ENCODE measurements at places on chromosomes 2 and 18.

DNA sequence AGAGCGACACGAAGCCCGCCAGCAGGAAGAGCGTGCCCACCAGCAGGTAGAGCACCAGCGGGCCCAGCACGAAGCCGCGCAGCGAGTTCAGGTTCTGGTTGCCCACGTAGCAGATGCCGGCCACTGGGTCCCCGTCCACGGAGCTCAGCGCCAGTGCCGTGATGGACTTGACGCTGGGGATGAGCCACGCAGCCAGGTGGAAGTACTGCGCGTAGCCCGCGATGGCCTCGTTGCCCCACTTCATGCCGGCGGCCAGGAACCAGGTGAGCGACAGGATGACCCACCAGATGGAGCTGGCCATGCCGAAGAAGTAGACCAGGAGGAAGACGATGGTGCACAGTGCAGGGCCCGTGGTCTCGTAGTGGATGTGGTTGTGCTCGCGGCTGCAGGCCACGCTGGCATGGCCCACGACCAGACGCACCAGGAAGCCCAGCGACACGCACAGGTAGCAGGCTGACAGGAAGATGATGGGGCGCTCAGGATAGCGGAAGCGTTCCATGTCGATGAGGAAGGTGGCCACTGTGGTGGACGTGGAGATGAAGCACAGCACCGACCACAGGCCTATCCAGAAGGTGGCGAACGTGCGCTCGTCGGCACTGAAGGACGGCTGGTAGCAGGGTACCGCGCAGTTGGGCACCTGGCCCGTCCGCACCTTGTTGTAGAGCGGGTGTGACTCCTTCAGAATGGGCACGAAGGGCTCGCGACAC is 2.1 kb downstream of the FZD5 start:
- DNase-seq = no peak

DNA sequence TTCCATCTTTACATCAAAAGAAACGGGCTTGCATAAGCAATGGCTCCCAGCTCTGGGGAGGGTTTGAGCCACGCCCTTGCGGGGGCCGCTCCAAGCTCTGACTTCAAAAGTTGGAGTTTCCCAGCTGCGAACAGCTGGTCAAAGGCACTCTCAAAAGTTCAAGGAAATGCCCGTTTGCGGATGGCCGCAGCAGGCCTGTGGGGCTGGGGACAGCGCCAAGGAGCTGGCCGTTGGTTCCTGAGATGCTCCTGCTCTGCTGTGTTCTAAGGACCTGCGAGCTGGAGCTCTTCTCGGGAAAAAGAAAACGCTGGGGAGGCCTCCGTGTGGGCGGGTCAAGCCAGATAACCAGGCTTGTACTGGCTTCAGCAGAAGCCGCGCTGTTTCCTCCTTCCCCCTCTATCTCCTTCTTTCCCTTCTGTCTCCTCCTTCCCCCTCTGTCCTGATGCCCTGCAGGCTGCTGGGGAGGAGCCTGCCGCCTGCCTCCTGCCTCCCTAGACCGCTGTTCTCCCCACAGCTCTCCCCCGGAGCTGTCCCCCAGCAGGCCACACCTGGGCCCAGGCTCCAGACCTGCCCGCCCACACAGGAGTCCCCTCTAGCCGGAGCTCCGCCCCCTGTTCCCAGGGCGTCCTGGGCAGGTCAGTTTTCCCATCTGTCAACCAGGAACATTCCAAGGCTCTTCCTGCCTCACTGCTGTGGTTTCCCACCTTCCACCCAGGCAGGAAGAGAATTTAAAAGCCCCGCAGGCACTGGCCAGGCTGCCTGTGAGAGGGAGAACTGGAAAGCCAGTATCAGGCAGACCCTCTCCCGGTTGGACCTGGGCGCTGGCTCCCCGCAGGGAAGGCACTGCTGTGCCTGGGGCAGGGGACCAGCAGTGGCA is 14.1 kb downstream of the KLF11 start:
- no peak for DNase-seq

- no peak for DNase-seq
Measured at GRCh38 chr2:137238065-137238464, 472.7 kb downstream of the THSD7B start.

- DNase-seq = no peak
Measured at GRCh38 chr18:413233-413632, 87.3 kb downstream of the COLEC12 start.

DNA sequence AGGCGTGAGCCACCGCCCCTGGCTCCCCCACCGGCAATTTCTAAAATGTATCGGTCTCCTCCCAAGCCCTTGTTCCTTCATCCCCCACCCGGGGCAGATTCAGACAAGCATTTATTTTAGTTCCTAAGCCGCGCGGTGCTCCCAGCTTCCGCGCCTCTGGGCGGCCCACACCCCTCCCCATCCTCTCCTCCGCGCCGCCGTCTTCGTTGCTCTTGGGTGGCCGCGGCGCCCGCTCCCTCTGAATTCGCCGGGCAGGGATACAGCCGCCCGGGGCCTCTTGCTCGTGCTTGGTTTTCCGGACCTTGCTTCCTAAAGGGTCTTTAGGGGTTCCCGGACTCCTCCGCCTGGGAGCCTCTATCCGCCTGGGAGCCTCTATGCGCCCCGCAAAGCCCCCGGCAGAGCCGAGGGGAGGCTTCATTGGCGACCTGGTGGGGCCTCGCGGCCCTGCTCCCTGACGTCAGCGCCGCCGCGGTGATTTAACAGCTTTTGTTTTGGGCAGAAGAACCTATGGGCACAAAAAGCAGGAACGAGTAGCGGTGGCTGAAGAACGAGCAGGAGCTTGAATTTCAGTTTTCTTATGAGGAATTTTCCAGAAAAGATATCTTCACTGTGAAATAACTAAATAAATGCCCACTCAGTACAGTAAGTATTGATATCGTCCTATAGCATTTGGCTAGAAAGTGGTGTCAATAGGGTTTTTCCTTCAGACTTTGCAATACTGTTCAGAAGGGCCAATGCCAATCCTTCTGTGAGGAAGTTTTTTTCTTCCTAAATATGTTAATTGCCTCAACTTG is 37.3 kb downstream of the PRKRA start:
- peak; percentile 63 for DNase-seq

DNA sequence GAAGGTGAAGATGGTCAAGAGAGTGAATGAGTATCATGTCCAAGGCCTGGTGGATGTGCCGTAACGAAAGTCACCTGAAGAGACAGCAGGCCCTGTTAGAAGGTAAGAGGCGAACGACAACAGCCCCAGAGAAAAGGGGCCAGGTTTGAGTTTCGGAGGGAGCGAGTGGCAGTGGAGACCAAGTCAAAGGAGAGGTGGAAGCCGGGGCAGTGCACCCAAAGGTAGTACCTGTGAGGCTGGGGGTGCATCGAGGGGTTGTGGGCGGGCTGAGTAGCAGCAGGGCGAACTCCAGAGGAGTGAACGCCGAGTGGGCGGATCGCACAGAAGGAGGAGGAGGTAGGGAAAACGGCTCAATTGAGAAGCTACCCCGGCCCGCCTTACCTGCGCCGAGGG is 358 bp downstream of the USP37 start:
- DNase-seq = no peak

DNA sequence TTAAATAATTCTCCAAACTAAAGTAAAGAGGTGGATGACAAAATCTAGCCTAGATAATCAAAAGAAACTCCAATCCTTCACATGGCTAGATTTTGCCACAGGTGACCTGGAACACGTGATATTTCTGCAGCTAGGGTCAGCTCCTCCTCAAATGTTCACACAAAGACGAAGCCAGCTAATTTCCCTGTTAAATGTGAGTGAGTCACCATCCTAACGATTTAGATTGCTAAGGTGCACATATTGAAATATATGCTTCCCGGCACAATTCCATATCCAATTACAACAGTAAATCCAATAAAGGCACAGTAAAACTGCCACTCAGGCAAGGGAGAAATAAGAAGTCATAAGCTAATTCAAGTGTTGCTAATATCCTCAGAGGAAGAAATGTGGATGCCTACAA is 28.7 kb downstream of the IKZF2 start:
- DNase-seq = no peak

GRCh38 chr2:146701183-146701582 is 1143.6 kb upstream of the ACVR2A start:
- no peak for DNase-seq

DNA sequence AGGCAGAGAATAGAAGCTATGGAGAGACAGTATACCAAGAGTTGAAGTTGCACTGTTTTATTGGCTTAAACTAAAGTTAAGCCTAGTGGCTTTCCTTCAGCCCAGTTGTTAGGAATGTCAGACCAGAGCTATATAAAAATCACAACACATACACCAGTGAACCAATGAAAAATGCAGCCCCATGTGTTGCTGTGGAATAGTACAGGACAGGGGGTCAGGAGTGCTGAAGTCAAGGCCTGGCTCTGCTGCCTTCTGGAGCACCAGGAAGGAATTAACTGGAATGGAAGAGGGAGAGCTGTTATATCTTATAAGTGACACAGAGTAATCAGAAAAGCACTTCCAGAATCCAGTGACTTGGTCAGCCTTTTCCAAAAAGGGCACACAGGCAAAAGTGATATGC is 58.9 kb downstream of the OSR1 start:
- DNase-seq = no peak
